Frontal cortex (tissue), 4 donors: ENCODE measurements at places on chromosomes 13 and 19.

GRCh38 chr13:31495336-31495735 is 244.0 kb upstream of the RXFP2 start:
- no peak for DNase-seq

DNA sequence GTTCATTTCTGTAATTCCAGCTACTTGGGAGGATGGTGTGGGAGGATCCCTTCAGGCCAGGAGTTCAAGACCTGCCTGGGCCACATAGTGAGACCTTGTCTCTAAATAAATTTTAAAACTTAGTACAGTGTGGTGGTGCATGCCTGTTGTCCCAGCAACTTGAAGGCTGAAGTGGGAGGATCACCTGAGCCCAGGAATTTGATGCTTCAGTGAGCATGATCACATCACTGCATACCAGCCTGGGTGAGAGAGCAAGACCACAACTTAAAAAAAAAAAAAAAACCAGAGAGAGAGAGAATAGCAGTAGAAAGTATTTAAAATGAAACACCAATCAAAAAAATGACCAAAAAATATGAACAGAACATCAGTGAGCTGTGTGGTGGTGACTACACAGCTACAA is 7.1 kb upstream of the ZNF823 start:
- DNase-seq: no peak

DNA sequence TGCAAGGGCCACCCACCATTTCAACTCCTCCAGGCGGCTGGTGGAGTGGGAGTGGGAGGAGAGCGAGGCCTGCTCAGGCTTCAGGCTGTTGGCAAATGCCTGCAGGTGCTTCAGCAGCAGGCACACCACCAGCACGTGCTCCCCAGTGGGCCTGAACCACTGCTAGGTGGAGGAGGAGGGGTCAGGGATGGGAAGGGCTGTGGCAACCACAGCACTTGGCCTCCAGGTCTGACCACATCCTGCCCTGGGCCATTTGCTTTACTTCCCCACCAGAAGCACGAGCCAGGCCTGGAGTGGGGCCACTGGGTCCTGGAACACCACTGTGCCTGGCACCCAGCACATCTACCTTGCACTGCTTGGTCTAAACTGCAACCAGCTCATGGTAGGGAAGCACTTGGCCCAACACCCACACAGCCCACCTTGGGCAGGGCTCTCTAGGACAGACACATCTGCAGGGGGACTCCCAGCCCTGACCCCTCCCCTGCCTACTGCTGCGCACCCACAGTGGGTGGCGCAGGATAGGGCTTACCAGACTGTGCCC is 26.2 kb downstream of the TUBA3C start:
- no peak for DNase-seq

DNA sequence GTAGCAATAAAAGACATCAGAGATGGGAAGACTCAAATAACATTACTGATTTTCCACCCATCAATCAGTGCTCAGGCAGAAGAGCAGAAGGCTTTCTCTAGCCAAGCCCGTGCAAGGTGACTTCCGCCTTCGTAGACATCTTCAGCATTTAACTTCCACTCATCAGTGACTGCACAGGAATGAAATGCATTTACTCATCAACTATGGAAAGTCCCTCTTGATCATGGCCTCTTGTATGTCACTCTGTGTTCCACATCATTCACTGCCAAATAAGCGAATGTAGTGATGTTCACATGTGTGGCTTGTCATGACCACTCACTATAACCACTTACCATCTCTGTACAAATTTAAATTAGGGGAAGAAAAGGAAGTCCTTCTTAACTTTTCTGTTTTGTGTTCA is 49.4 kb downstream of the SACS start:
- DNase-seq: no peak

GRCh38 chr19:52665529-52665928 is 27.4 kb upstream of the ZNF83 start:
- no peak for DNase-seq

DNA sequence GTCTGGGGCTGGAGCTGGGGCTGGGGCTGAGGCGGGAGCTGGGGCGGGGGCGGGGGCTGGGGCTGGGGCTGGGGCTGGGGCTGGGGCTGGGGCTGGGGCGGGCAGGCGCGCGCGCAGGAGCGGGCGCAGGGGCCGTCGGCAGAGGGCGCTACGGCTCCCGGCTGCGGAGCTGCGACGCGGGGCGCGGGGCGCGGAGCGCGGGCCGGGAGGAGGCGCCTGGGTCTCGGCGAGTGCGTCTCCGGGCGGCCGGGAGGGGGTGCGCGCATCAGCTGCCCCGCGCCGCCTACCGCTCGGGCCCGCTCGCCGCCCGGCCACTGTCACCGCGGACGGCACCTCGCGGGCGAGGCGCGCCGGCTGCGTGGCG is 422 bp upstream of the MTUS2 start:
- DNase-seq: peak; percentile 66

DNA sequence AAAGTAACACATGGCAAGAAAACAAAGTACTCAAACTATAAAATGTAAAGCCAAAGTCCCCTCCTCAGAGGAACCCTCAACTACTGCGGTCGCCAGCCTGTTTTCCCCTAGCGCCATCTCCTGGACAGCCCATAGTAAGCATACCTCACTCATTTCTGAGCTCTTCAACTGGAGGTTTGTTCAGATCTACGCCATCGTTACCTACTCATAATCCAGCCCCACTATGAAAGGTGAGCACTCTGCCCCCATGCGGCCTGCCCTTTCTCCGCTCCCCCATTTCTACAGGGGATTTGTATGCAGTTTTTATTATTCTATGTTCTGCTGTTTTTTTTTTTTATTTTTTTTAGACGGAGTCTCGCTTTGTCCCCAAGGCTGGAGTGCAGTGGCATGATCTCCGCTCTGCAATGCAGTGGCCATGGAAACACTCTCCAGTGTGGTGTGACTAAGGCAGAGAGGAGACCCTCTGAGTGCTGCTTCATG is 26.2 kb downstream of the OPA3 start:
- DNase-seq: no peak

DNA sequence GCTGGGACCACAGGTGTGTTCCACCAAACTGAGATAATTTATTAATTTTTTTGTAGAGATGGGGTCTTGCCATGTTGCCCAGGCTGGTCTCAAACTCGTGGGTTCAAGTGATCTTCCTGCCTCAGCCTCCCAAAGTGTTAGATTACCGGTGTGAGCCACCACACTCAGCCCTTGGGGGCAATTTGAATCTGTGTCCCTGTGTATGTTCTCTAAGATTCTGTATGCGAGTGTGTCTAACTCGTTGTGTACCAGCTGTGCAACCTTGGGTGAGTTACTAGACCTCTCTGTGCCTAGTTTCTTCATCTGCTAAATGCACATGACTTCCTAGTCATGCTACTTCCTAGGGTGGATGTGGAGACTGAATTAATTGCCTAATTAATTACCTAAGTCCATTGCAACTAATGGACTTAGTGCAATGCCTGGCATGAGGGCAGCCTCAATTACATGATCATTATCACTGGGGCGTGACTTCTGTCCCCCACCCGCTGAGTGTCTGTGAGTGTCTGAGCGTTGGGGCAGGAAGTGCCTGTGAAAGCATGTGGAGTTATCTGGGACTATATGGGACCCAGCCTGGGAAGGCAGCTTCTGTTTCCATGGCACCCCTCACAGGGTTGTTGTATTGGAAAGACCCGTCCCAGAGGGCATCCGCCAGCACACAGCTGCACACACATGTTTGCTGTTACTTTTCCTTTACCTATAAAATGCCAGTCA is 1.8 kb upstream of the NCCRP1 start:
- no peak for DNase-seq

GRCh38 chr19:38213911-38214625 is 10.0 kb downstream of the DPF1 start:
- no peak for DNase-seq

GRCh38 chr13:100304229-100304628 is 215.3 kb downstream of the PCCA start:
- no peak for DNase-seq
